Ammon's horn (tissue), 1 donor: ENCODE measurements at places on chromosomes 2 and 18.

DNA sequence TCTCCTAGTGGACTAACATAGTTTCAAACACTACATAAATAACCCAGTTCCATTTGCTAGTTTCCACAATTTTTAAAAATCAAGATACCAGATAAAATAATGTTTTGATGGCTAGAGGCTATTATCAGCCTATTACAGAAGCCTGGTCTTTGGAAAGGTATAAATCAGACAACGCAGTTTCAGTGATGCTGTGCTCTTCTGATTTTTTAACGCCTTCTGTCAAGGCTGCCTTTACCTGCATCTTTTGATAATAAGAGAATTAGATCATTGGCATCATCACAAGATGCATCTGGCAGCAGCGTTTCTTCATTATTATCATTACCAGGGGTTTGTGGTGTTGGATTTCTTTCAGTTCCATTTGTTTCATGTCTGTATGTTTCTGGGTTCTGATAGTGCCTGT, 268.7 kb downstream of the MTX2 start:
- no peak for DNase-seq

DNA sequence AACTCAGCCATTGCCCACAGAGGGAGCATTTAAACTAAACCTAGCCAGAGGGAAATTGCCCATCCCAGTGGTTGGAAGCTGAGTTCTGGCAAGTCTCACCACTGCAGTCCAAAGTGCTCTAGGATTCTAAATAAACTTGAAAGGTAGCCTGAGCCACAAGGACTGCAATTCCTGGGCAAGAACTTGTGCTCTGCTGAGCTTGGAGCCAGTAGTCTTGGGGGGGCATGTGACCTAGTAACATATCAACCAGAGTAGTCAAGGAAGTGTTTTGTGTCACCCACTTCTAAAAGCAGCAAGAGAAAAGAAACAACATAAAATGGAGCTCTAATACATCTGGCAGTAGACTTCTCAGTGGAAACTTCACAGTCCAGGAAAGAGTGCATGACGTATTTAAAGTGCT, 167.0 kb downstream of the PTH2R start:
- no peak for DNase-seq

DNA sequence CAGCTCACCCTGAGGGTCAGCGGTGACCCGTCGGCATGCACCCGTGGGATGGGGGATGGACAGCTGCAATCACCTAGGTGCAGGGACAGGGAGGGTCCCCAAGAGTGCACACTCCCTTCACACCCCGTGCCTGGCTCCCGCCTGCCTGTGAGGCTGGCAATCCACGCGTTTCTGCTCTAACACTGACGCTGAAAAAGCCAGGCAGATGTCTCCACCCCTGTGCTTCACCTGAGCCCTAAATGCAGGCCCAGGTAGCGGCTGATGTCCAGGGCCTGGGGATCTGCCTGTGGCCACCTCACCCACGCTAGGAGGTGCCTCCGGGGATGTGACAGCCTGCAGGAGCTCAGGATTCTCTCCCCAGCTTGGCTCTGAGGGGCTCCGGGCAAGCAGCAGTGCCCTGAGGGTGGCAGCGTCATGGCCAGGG, 212.0 kb upstream of the SALL3 start:
- DNase-seq = no peak

- DNase-seq = no peak
These were observed 222.1 kb downstream of the MTX2 start for GRCh38 chr2:176491172-176491904.

GRCh38 chr2:67773851-67774250, 289.0 kb downstream of the C1D start:
- DNase-seq = no peak

DNA sequence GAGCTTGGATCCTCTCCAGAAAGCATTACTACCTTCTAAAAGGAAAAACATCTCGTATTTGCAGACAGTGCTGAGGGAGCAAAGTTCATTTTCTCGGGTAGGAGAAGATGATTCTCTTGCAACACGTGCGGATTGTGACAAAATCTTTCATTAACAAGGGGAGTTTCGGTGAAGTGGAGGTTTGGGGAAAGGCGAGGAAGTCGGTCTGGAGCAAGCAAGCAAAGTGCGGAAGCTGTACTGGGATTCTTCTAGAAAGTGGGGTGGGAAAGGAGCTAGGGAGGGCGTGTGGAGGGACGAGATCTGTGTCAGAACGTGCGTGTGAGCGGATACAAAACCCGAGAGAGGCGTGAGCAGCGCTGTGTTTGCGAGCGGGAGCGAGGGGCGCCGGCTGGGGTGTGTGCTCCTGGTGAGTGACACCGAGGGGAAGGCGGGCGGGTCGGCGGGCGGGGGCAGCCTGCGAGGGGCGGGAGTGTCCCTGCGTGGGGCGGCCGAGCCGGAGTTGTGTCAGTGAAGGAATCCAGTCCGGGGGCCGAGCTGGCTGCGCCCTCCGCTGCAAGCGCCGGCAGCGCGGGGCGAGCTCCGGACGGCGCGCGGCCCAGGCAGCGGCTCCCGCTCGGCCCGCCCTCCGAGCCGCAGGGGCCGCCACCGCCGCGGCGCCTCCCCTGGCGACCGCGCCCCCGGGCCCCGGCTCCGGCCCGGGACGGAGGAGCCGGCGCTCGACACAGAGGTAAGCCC, at the start of gene SPATS2L:
TSS of gene SPATS2L (plus strand) at position 498 of the 735 bp plus-strand sequence. CDS start 82,552 bp downstream, outside the sequence.
- peak; percentile 75 for DNase-seq

GRCh38 chr18:1392046-1392445, 487.4 kb downstream of the ADCYAP1 start:
- no peak for DNase-seq

DNA sequence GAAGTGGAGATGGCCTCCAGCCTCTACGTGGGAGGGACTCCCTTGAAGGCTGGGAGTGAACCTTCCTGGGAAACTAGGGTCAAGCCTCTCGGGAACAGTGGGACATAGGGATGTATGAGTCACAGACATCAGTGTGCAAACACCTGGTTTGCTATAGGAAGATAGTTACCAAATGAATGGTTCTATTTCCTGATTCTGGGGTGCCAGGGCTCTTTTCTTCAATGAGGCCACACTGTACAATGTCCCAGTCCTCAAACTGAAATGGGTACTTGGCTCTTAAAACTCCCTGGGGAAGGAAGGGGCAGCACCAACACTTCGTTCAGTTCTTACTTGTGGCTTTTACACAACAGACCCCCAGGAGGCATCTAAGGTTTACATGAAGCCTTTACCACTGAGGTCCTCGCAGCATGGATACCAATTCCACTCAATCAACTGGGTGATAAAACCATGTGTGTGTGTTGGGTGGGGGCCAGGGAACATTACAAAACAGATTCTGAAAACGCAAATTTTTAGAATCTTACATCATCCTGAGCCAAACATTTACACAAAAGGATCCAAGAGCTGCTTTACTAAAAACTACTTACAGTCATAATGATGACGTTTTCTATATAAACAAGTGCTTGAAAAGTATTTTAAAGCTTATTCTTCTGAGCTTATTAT, 10.4 kb downstream of the ERFE start:
- no peak for DNase-seq

DNA sequence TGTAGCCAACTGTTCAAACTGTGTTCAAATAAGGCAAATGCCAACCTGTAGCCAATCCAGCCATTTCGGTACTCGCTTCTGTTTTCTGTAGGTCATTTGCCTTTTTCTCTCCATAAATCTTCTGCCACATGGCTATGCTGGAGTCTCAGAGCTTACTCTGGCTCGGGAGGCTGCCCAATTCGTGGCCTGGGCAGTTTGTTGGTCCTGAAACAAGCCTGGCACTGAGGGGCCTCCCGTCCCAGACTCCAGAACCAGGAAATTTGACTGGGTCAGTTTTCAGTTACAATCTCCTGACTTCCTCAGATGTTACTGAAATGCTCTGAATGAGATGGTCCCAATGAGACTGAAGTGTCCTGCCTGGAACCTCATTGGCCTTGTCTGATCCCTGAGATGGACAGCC, 120.8 kb upstream of the NPAS2 start:
- DNase-seq = no peak

- DNase-seq = no peak
These were observed 54.9 kb upstream of the CRIM1 start for GRCh38 chr2:36300697-36301096.

- no peak for DNase-seq
These were observed 12.8 kb upstream of the TMEM237 start for GRCh38 chr2:201656102-201656501.

GRCh38 chr2:224038830-224039079, 331 bp downstream of the SERPINE2 start:
- DNase-seq = no peak

GRCh38 chr2:200470230-200470629, 39.6 kb downstream of the KCTD18 start:
- DNase-seq = peak; percentile 88

DNA sequence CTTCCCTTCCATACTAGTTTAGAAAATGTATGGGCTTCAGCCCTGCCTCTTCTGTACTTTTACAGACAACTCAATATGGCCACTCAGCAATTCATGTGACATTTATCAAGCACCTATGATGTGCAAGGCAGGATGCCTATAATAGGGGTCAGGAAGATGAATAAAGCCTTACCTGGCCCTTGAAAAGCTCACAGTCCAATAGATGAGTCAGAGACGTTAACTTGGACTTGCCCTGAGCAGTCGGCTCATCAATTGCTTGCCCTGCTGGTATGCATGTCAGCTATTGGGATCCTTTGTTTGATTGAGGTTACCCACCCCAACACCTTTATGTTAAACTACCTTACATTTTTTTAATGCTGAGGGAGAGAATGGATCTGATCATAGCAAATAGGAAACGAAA, 116.1 kb downstream of the DNER start:
- no peak for DNase-seq

DNA sequence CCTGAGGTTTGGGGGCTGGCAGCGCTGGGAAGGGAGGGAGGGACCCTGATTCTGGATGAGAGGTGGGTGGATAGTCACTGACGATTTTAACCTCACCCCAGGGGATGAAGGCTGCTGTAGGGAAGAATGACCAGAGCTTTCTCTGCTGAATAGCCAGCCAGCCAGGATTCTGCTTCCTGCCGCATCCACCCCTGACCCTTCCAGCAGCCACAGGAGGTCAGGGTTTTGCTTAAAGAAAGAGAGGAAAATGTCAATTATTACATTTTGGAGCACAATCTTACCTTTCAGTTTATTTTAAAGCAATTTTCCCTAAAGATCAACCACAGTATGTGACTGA, 217.7 kb downstream of the GBX2 start:
- no peak for DNase-seq

DNA sequence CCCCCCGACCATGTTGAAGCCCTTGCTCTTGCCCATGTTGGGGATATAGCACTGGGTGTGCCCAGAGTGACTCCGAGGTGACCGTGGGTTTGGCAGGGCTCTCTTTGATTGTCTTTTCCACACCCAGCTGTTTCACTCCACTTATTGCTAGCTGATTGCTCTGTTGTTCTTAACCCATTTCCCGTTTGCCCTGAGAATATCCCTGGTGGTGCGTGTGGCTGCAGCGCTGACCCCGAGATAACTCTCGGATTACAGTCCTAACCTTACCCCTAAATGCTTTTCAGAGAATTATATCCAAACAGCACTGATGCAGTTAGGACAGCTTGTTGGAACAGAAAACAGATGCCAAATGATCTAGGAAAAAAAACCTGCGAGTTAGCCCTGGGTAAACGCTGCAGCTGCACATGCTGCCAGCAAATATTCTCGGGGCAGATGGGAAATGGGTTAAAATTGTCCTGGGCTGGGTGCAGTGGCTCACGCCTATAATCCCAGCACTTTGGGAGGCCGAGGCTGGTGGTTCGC, 34.3 kb upstream of the SNORC start:
- no peak for DNase-seq

GRCh38 chr2:101883860-101884259, 107.9 kb upstream of the IL1R2 start:
- DNase-seq = no peak

- DNase-seq = no peak
These were observed 100.6 kb downstream of the LIPG start for GRCh38 chr18:49662506-49662905.

DNA sequence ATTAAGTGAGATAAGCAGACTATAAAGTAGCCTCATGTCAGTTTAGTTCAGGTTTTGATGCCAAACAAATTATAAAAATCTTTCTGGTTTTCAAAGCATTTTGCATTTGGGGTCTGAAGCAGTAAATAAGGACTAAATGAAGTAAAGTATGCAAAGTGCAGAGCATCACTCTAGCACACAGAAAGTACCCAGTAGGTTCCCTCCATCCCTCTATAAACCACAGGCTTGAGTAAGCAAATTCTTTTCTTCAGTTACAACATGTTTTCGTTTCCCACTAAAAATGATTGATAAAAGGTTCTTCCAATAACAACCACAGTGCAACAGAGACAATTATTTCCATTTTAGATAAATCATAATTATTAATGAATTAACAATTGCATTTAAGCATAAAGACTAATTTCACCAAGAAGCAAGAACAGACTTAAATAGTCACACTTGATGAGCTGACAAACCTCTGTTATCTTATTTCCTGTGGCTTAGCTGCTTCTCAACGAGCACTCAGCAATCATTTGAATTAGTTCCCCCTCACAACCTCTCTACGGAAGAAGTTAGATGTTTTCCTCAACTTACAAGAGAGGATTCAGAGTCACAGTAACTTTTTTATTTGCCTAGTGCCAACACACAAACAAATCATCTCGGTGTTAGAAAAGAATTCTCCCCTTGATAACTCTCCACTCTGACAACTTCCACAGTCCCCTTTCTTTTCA, 249.8 kb downstream of the NBAS start:
- DNase-seq = no peak

- DNase-seq = no peak
These were observed 53.0 kb upstream of the ID2 start for GRCh38 chr2:8628866-8629209.

GRCh38 chr2:216932113-216932862, 72.4 kb upstream of the TNP1 start:
- no peak for DNase-seq

DNA sequence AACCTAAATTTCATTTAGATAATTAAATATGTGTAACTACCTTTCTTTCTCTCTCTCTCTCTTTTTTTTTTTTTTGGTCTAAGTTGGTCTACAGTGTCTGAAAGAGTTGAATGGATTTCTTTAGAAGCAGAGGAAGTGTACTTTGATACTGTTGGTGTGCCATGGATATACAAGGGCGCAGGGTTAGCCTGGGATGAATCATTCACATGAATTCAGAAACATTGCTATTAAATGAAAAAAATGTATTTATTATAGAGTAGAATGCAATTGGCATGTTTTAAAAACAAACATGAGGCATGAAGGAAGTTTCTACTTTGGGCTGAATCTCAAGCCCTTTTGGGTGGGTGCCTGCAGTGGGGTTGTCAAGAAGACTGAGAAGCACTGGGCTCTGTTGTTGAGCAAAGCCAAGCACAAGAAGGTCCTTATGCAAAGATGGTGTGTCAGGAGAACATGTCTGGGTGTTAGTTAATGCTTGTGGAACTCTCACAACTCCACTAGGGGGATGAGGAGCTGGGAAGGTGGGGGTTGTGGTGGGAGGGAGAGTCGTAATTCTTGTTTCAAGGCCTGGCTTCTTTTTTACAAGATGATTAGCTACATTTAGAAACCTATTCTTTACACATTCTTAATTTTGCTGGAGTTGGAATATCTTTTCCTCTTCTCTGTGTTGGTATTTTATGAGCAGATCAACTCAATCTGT, 57.9 kb downstream of the LYPD6 start:
- no peak for DNase-seq
